ENCODE measurements at places on chromosomes 12 and 14.

- DNase-seq = no peak
Observed at GRCh38 chr14:99410019-99410418, 70.6 kb downstream of the SETD3 start.

GRCh38 chr12:80813820-80814219 is 97.1 kb downstream of the MYF5 start:
- no peak for DNase-seq

DNA sequence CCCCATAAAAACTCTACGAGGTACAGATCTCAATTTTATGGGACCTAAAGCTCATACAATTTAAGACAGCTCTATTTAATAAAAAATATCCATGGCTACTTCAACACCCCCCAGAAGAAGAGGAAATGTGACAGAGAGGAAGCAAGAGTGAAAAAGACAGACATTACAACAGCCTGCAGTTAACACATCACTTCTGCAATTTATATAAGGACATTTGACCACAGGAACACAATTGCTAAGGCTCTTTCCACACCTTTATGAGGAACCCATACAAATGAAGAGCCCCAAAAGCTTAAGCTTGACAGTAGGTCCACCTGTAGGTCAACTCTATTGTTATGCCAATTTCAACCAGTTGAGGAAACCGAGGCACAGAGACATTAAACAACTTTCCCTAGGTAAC is 5.6 kb downstream of the OR10P1 start:
- DNase-seq = no peak

GRCh38 chr12:57240066-57240921 is 10.7 kb downstream of the STAC3 start:
- peak; percentile 68 for DNase-seq

- DNase-seq = no peak
Observed at GRCh38 chr12:93127582-93128331, 198.7 kb upstream of the EEA1 start.

DNA sequence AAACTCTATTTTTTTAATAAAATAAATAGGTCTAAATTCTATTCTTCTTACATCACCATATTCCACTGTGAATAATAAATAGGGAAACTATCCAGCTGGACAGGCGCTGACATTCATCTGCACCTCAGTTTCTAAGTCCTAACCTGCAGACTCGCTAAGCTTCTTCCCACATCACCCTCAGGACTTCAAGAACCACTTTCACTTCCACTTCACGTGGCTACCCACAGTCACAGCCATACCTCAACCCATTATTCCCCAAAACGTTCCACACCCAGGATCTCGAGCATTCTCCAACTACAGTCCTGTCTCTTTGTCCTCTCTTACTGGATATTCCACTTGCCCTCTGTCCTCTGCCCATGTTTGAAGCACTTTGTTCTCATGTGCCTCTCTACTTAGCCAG is 71.1 kb downstream of the C2CD5 start:
- no peak for DNase-seq

DNA sequence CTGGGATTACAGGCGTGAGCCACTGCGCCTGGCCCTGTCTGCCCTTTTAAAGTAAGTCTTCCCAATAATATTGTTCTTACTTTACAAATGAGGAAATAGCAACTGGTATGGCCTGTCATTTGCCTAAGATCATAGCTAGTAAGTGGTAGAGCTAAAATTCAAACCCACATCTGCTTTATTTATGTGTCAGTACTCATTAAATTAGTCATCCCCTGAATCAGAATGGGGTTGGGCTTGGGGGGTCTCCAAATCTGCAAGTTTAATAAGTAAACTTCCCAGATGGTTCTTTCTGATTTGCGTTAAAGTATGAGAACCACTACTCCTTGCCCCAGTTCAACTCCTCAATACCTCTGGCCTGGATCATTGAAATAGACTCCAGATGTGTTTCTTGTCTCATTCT is 96.2 kb downstream of the FAR2 start:
- no peak for DNase-seq

GRCh38 chr12:29634057-29634456 is 136.6 kb upstream of the OVCH1 start:
- no peak for DNase-seq

DNA sequence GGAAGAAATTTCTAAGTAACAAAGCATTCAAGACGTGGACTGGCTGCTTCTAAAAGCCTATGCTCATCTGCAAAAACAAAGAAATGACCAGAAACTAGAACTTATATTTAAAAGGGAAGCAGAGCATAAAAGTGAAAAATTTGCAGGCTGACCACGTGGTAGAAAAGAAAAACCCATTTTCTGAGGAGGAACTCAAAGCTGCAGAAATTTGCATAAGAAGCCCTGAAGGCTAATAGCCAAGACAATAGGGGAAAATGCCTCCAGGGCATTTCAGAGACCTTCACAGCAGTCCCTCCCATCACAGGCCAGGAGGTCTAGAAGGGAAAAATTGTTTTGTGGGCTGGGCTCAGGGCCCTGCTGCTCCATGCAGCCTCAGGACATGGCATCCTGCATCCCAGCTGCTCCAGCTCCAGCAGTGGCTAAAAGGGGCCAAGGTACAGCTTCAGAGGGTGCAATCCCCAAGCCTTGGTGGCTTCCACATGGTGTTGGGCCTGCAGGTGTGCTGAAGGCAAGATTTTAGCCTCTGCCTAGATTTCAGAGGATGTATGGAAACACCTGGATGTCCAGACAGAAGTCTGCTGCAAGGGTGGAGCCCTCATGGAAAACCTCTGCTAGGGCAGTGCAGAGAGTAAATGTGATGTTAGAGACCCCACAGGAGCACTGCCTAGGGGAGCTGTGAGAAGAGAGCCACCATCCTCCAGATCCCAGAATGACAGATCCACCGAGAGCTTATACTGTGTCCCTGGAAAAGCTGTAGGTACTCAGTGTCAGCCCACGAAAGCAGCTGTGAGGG is 55.5 kb downstream of the CHGA start:
- DNase-seq = no peak

GRCh38 chr12:81888106-81888740 is 129.1 kb upstream of the PPFIA2 start:
- DNase-seq = no peak

- no peak for DNase-seq
Observed at GRCh38 chr12:22657538-22657937, 32.6 kb downstream of the ETNK1 start.

DNA sequence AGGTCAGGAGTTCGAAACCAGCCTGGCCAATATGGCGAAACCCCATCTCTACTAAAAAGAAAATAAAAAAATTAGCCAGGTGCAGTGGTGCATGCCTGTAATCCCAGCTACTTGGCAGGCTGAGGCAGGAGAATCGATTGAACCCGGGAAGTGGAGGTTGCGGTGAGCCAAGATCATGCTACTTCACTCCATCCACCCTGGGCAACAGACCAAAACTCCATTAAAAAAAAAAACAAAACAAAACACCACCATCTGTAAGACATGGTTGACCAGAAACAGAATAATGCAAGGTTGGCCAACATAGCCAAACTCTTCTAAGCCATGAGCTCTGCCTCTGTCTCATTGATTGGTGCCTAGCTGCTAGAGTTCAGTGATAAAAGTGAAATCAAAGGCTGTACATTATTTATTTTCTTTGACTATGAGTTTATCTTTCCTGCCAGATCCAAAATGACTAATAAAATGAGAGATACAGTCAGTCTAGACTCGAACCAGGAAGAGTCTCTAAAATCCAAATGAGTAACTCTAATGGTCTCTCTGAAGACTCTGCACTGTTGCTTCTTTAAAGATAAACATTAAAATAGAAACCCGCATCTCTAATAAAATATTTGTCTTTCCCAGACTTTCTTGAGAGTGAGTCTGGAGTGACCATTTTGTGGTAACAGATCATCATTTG is 404.7 kb downstream of the DAD1 start:
- no peak for DNase-seq

GRCh38 chr14:101601606-101602465 is 40.5 kb downstream of the DIO3 start:
- DNase-seq = no peak

DNA sequence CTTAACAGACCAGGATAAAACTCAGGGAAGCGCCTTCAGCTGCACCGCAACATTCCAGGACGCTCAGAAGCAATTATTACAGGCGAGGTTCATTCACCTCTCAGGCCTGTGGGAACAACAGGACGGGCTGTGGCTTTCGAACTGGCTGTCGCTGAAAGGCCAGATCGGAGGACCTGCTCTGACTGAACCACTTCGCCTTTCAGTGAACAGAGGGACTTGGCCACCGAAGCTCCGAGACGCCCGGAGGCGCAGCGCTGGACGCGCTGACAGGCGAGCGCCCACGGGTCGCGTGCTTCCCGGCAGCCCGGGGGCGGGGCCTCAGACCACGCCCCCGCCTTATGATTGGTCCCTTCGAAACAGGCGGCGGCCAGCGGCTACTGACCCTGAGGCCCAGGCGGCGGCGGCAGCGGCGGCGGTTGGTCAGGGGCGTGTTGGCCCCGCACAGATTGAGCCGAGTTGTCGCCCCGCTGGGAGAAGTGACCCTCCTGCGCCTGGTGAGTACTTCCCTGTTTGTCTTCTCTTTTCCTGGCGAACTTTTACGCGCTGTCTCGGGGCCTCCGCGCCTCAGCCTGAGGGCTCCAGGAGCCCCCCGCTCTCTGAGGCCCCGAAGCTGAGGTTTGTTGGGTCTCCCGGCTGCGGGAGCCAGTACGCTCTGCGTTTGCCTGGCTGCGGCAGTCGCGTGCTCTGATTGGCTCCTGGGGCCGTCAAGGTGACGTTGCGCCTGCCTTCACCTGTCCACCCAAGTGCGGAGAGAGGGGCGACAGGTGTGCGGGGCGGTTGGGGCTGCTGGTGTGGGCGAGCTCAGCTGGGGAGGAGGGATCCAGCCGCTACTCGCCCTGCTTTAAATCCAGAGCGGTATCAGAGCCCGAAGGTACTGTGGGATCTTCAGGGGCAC is at the start of gene GAS2L3:
GAS2L3 (plus strand) TSS at position 393 of the 895 bp plus-strand sequence. CDS start 21,221 bp downstream, outside the sequence.
- peak; percentile 59 for DNase-seq

- DNase-seq = no peak
Observed at GRCh38 chr14:28344381-28344780, 422.2 kb upstream of the FOXG1 start.

DNA sequence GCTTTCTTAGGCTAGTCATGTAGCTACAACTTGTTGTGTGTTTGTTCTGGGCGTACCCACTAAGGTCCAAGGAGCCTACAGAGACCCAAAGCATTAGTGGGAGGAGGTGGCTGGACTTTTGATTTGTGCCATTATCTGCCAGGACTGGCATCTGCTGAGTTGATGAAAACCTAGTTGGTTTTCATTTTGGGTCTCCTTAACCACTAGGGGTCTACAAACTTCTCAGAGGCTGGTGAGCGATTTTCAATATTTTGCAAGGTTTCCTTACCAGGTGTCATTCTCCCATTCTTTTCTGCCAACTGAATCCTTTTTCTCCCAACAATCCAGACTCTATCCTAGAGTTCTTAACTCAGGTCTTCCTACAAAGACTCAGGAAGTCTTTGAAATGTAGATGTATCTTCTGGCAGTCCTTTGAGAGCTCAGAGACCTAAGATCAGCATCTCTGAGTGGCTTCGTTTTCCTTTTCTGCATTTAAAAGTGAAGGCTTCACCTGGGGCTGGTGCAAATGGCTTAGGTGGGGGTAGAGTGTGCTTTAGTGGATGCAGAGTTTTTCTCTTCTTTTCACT is 150.0 kb upstream of the RMST start:
- no peak for DNase-seq

DNA sequence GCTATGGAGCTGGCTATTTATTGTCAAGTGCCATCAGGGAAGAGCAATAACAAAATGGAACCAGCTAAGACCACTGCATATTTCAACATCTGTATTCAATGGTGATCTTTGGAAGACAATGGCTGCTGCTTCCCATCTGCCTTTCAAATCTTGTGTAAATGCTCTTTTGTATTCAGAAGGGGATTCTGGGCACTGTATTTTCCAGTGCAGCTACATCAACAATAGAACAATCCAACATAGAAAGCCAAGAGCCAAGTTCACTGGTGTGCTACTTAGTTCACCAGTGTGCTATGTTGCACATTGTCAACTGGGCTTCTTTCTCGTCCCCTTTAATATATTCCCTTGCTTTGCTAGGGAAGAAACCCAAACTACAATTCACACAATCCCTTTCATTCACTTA is 128.8 kb upstream of the OR4E1 start:
- no peak for DNase-seq

DNA sequence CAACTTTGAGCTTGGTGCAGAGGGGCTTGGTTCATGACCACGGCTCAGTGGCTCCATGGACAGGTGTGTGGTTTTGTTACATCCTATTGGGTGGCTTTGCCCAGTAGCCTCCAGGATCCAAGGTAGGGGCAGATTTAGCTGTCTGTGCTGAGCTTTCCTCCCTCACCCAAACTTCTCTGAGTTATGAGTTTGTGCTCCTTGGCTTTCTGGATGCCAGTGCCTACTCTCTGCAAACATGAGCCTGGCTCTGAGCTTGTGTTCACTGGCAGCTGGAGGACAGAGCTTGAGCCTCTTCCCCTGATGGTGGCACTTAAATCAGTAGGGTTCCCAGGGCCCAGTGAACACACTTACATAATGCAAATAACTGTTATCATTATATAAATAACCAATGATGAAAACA is 45.3 kb upstream of the HECTD1 start:
- DNase-seq = no peak
